ENCODE measurements at places on chromosomes 1 and 21. TPM values are rescaled to one million over a fixed set of nuclear protein-coding genes. Genes with fewer than 3 reads are reported as not detected.

Gene CLEC20A
- not detected for total RNA-seq

Gene REN
- not detected for total RNA-seq

Gene CNN3
- total RNA-seq = 5.9 TPM

Gene UMODL1
- total RNA-seq = 0.18 TPM

Gene SHCBP1L
- total RNA-seq = not detected

Gene OR10X1
- not detected for total RNA-seq

Gene FCRL1
- not detected for total RNA-seq

Gene ETV3L
- not detected for total RNA-seq

Gene ST6GALNAC5
- not detected for total RNA-seq

Gene CYP4A11
- total RNA-seq = not detected

Gene ICOSLG
- 2.1 TPM for total RNA-seq

Gene PSRC1
- 20.5 TPM for total RNA-seq

Gene CA14
- not detected for total RNA-seq

Gene CGN
- 3.2 TPM for total RNA-seq
